Stimulated activated CD8-positive, alpha-beta memory T cell treated with anti-CD3 and anti-CD28 coated beads, Interleukin-4, amount 100 ng/mL, for 48 hours (primary cell): ENCODE measurements at places on chromosomes 2 and 18.

- DNase-seq = peak; percentile 52
Observed at GRCh38 chr2:112155331-112156151, 17.4 kb downstream of the FBLN7 start.

GRCh38 chr2:238875101-238875470, 27.2 kb downstream of the TWIST2 start:
- DNase-seq = no peak

DNA sequence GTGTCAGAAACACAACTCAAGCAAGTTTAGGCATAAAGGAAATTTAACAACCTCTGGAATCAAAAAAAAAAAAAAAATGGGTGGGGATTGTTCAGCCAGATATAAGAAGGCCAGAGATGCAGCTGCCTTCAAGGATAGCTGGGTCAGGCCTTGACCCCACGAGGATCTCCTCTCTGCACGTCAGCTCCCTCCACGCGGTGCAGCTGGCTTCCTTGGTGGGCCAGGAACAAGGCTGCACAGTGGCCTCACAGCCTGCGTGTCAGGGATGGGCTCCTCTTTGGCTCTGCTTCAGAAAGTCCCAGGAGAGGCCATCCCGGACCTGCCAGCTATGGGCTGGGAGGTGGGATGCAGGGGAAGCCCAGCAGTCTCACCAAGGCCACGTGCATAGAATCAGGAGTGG, 55.5 kb downstream of the TIMM21 start:
- DNase-seq = no peak

GRCh38 chr2:70935468-70936164, at the start of gene ATP6V1B1:
ATP6V1B1 (plus strand) TSS chr2:70935900; CDS start chr2:70935955, 55 bp downstream.
- peak; percentile 14 for DNase-seq

GRCh38 chr18:63591725-63592124, 4.6 kb downstream of the SERPINB13 start:
- no peak for DNase-seq

DNA sequence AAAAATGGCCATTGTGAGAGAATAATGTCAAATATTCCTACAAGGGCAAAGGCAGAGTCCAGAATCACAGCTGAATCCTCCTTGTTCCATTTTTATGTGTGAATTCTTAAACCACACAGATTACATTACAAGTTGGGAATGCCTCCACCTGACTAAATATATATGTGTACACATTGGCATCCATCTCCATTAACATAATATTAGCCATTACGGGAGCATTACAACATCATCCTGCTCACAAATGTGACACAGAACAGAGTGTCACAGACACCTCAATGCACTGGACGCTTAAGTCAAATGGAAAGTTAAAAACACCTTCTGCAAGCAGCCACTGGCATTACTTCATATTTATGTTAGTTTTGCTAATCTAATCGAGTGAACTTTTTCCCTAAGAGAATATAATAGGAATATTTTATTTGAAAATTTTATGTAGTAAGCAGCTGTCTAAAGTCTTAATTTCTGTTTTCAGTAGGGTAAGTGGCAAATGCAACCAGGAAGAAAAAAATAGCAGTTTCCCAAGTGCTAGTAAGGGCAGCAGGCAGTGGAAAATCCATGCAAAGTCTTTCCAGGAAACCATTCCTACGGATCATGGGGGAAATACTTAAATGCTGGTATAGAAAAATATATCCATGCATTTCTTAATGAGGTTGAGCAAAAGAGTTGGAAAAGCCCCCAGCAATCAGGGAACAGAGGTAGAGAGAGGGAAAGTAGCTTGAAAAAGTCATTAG, 255.6 kb downstream of the OSR1 start:
- no peak for DNase-seq

DNA sequence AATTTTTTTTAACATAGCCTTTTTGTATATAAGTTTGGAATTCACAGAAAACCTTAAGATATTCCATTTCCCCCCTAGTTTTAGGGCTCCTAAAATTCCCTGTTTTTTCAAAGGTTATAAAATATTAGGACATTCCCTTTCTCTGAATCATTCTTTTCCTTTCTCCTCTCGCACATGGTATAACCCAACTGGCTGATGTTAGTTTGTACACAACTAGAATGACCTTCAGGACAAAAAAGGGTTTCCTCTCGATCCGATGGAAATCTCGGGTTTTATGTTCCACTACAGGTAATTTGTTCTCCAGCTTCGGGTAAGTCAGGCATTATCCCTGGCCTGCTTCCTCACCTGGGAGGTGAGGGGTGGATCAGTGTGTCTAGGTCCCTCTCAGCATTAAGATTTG, 215.1 kb downstream of the LDLRAD4 start:
- DNase-seq = no peak

- DNase-seq = no peak
Observed at GRCh38 chr2:133553251-133553650, 15.0 kb downstream of the NCKAP5 start.

GRCh38 chr2:106886916-106887758, 1.2 kb upstream of the ST6GAL2 start:
- no peak for DNase-seq

DNA sequence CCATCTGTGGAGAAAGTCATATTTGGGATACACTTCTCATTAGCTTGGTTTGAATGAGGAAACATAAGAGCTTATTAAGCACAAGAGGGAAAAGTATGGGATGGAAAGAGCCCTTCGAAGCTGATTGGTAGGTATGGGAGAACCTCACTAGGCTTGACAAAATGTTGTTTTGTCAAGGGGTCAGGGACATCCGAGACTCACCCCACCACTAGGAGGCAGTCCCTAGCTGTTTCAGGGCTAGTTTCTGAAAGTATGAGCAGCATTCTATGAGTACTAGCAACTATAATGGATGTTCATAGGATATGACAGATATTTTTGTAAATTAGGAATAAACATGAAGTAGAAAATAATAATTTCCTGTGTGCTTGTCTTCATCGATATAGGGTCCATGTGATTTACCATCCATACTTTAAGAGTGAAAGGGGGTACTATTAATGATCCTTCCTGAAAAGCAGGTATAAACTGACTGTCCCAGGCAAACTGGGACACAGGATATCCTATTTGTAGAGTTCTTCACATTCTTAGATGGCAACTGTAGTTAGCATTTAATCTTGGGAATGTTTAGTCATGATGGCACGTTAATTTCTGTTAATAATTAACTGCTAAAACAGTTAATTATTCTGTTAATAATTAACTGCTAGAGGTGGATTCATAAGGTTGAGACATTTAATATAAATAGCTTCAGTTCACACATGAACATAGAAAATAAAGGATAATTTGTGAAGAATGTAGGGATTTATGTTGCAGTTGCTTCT, 28.4 kb downstream of the OTX1 start:
- DNase-seq = no peak

DNA sequence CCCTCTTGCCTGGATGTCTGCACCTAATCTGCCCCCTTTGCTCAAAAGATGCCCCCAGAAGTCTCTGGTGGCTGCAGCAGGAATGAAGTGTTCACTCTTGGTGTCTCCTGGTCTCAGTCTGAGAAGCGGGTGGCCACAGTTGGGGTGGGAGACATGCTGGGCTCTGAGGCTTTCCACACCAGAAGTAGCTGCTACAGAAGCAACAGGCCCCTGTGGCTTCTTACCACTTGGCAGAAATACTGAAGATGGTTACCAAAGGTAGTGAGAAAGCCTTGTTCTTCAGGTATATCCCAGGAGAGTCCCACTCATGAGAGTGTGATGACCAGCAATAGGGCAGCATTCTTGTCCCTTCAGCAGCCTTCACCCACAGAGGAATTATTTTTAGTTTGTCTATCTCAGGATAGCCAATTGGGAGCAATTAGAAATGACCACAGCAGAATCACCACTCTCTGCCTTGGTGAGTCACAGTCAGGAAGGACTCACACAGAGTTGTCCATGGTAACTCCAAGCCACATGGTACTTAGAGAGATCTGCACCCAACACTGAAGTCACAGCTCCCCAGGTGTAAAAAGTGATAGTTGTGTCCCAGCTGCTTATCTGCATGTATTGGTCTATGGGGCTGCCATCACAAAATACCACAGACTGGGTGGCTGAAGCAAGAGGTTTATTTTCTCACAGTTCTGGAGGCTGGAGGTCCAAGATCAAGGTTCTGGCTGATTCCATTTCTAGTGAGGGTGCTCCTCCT, 169.8 kb upstream of the ID2 start:
- DNase-seq = no peak

DNA sequence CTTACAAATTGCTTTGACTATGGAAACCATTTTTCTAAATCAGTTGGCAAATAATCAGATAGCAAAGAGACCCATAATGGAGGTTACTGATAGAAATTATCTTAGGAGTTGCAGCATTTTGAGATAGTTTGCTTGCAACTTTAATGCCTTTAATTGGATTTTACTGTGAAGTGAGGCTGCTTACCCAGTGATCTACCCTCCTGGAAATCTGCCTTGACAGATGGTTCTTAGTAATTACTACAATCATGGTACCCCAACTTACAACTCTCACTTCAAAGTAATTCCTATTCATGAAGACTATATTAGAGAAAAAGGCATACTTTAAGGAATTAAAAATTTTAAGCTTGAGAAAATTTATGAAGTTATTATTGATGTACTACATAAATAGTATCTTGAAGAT, 1288.6 kb upstream of the CDH2 start:
- DNase-seq = no peak

- DNase-seq = no peak
Observed at GRCh38 chr2:232375164-232375563, 3.4 kb upstream of the ALPP start.

DNA sequence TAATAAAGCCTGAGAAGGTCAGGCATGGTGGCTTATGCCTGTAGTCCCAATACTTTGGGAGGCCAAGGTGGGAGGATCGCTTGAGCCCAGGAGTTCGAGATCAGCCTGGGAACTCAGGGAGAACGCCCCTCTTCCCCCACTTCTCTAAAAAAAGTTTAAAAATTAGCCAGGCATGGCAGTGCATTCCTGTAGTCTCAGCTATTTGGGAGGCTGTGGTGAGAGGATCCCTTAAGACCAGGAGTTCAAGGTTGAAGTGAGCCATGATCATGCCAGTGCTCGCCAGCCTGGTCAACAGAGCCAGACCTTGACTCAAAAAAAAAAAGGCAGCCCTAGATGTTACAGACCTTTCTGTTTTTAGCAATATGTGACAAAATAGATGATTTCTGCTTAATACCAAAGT, 83.4 kb downstream of the AP1S3 start:
- no peak for DNase-seq

DNA sequence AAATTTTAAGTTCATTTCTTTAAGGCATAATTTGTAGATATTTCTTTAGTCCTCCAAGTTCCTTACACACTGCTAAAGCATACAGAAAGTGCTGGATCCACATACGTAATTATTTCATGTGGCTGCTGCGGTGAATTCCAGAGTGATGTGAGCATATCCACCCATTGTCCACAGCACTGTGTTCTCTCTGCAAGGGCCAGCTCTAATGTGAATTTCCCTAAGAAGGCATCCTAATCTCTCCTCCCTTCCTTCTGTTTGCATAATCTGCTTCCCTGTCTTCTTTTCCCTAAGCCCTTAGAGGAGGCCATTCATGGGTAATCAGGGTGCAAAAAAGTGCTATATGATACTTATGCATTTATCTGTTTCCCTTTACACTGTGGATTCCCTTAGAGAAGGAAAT, 57.2 kb downstream of the COBLL1 start:
- DNase-seq = no peak

- DNase-seq = no peak
Observed at GRCh38 chr2:10489842-10490555, 41.9 kb upstream of the ODC1 start.

DNA sequence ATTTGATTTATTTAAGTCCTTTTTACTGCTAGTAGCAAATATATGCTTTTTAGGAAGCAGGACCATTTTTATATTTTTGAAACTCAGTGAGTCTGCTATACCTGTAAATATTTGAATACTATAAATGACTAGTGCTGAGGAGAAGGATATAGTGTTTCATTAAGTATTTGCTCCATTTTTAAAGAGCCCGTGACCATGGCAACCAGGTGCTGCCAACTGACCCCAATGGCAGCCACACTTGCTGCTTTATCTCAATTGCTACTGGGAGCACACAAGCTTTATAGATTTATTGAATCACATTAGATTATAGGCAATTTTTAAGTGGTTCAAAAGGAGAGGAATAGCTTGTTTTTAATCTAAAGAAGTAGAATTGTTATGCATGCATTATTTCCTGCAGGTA, 142.0 kb downstream of the SCG2 start:
- no peak for DNase-seq

DNA sequence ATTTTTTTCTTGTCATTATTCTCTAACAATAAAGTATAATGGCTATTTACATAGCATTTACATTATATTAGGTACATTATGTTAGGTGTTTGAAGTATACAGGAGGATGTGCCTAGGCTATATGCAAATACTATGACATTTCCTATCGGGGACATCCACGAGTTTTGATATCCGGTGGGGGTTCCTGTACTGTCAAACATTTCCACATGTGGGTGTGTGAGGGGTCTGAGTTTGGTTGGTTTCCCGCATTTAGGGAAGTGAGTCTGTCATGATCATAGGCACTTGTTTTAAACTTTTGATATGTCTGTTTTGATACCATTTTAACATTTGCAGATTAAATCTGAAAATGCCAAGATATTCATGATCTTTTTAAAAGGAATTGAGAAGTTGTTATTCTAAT, 76.0 kb downstream of the CEP192 start:
- no peak for DNase-seq

DNA sequence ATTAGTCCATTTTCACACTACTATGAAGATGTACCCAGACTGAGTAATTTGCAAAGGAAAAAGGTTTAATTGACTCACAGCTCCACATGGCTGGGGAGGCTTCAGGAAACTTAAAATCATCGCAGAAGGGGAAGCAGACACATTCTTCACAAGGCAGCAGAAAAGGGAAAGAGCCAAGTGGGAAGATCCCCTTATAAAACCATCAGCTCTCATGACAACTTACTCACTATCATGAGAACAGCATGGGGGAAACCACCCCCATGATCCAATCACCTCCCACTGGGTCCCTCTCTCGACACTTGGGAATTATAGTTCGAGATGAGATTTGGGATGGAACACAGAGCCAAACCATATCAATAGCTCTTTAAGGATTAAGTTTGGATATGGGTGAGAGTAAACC, 246.1 kb upstream of the CYRIA start:
- no peak for DNase-seq

DNA sequence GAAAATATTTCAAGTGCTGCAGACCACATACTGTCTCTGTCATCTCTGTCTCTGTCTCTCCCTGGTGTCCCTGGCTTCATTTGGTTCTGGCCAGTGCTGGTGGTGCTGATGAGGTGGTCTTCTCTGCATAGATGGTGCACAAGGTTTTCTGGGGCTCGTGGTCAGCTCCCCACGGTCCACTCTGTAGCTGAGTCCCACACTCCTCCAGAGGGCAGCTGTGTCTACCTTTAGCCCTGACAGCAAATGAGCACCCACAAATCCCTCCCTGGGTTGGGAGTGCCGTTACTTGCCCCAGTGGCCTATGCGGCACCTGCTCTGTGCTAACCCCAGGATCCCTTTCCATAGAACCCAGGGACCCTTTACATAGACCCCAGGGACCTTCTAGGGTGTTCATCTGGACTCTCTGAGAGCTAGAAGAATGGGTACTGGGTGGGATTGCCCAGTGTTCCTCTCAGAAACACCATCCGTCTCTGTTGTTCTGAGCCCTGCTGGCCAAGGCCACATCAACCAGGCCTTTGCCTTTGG, 129.3 kb downstream of the CAPN13 start:
- no peak for DNase-seq

GRCh38 chr2:71922091-71922490, 225.6 kb downstream of the CYP26B1 start:
- no peak for DNase-seq
